Bone marrow (tissue), 2 donors: ENCODE measurements at places on chromosomes 7 and 10.

DNA sequence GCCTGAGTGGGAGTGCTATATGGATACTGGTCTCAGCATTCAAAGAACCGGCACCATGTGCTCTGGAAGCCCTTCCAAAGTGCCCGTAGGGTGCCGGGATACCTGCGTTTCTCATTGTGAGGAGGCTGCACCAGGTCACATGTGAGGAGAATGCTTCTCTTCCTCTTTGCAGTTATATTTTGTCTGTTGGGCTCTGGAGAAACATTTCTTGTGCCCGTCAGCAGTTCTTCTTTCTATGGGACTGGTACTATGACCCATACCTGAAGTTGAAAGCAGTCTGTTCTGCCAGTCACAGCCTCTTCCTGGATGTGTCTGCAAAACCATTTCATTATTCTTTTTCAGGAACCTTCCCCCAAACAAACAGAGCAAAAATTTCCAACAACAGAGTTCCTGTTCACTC is 465.0 kb downstream of the SUGCT start:
- no peak for DNase-seq

GRCh38 chr10:110511734-110512449 is 14.2 kb downstream of the DUSP5 start:
- no peak for DNase-seq

GRCh38 chr10:52308251-52309031 is 5.6 kb upstream of the DKK1 start:
- no peak for DNase-seq

GRCh38 chr7:22166928-22167327 is 190.0 kb downstream of the RAPGEF5 start:
- DNase-seq = no peak

DNA sequence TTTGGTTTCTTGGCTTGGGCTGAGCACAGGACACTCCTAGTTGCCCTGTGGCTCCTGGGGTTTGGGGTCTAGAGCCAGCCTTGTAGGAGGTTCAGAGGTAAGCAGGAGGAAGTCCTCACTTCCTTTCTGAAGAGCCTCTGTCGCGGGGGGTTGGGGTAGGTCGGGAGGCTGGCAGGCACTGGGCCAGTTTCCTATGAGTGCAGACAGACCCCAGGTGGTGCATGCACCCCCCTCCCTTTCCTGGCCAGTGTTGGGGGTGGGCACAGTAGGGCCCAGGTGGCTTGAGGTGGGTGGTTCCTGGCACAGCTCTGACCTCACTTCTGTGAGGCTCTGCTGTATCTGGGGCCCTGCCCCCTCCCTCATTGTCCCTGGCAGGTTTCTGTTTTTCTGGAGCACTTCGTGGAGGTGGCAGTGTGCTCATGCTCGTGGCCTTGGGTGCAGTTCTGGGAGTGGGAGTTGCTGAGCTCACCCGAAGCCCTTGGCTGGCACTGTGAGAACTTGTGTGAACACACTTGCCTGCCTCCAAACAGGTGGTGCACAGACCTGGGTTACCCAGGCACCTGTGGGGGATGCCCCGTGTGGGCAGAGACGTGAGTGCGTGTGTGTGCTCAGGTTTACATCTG is 1.8 kb downstream of the PALD1 start:
- DNase-seq = peak; percentile 38

- DNase-seq = no peak
These were observed 38.8 kb downstream of the ZNF783 start for GRCh38 chr7:149300620-149301285.

DNA sequence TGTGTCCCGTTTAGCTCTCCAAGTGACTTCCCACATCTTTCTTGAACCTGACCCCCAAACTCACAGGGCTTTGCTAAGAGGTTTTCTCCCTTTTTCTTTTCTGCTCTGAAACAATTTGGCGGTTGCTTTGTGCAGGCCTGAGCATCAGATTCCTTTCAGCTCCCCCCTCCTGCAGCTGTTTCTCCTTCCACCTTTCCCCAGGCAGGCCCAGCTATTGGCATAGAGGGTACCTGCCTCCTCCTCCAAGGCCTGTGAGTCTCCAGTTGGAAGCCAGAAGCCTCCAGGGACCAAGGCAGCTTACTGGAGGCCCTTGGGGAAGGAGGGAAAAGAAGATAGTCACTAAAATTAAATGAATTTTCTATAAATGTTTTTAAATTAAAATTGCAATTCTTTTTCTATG is 7.7 kb downstream of the VAX1 start:
- no peak for DNase-seq

DNA sequence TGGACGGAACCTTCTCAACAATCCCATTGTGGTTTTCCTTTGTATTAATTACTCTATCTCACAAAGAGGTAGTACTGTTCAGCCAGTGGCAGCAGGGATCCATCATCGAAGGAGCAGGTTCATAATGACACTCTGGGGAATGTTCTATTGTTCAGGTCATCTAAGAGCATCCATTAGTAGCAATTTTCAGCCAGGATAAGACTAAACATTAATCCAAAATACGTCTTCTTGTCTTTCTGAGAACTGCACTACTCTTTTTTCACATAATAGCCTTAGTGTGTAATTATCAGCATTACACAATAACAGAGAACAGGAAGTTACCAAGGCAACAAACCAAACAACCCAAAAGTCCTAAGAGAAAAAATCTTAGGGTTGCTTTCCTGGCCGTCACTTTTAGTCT is 259.5 kb upstream of the VWC2 start:
- DNase-seq = no peak

DNA sequence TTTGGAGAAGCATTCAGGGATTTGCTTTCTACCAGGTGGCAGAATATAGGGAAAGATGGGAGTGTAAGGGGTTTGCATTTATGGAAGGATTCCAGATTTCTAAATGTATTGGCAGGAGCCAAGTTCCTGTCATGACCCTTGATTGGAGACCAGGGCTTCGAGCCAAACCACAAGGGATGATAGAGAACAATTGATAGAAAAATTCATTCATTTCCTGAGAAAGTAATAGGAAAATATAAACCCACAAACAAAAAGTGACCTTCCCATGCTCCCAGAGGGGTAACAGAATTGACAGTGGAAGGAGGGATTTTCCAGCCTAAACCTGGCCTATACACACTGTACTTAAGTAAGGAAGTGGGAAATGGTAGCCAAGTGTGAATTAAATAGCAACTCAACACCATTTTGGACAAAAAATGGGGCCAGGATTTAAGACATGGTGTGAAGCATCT is 22.4 kb upstream of the IFIT2 start:
- DNase-seq = no peak

DNA sequence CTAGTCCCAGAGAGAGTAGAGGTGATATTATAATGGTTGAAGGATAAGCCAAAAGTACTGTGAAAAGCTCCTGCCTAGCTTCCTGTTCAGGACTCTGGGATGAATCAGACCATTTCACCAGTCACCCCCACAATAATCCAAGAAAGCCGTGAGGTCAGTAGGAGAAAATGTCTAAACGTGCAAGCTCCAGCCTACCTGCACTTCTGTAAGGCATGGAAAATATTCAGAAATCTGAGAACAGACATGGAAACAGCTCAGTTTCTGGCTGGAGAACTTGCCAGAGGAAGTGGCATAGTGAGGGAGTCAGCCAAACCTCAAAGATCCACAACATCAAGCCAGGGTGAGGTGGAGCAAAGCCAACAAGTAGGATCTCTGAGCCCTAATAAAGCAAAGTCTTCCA is 58.2 kb downstream of the ELAPOR2 start:
- DNase-seq = no peak

DNA sequence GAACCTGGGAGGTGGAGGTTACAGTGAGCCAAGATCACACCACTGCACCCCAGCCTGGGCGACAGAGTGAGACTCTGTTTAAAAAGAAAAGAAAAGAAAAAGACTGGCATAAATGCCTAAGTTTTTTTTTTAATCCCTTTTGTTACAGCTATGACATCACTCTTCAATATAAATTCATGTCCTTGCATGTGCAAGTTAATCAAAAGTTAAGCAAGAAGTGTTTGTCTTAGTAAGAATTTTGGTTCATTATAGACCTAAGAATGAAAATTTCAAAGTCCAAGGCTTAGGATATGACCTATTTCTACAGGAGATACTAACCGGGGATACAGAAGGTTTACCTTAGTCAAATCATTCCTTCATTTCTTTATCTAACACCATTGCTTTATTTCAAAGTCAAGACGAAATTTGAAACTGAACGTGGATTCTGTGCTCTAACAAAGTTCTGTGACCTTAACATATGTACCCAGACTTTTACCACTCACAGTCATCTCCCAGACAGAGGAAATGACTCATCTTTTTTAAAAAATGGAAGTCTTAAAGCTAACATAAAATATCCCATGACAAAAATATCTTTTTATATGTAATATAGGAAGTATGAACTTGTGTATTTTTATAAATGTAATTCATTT is 29.3 kb upstream of the ITGB8 start:
- DNase-seq = no peak

- DNase-seq = no peak
These were observed 20.4 kb downstream of the GATA3 start for GRCh38 chr10:8074881-8075280.

DNA sequence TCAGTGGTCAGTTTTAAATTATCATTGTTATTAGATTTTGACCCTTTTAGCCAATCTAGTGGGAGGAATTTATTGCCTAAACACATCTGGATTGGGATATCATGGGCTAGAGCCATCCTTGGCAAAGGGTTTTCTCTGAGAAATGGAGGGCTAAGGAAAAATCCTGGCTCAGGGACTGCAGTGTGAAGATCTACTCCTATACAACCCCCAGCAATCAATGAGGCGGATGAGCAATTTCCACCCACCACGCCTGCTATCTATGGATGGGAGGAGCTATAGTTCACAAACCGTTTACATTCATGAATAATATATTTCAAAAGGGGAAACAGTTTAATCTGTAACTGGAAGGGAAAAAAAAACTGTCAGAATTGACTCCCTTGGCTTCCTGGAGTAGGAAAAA is 2.7 kb downstream of the CAV1 start:
- DNase-seq = no peak

GRCh38 chr10:123135415-123136141 is at the start of gene HMX3:
HMX3 (plus strand) TSS chr10:123135970; CDS start chr10:123136051, 81 bp downstream.
- no peak for DNase-seq

- DNase-seq = no peak
These were observed 26.6 kb downstream of the AMZ1 start for GRCh38 chr7:2714636-2715035.

DNA sequence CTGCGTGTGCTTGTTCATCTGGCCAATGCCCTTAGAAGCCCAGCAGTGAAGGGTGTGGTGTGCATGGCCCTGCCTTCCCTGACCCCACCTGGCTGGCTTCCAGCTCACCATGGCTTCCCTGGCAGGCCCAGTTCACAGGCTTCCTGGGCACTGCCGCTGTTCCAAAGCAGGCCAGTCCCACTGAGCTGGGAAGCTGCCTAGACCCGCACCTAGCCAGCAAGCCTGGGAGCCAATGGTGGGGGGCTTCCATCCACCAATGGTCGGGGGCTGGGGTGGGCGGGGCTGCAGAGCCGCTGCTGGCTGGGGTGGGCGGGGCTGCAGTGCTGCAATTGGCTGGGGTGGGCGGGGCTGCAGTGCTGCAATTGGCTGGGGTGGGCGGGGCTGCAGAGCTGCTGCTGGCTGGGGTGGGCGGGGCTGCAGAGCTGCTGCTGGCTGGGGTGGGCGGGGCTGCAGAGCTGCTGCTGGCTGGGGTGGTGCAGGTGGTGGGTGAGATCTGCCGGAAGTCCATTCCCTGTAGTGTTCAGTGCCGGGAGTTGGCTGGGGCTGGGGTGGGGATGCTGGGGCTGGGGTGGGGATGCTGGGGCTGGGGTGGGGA is 12.4 kb downstream of the CALY start:
- no peak for DNase-seq
